CD8-positive, alpha-beta memory T cell (primary cell): ENCODE measurements at places on chromosomes 7 and 10.

- no peak for DNase-seq
Observed at GRCh38 chr7:101636822-101637623, 7.9 kb upstream of the MYL10 start.

GRCh38 chr7:574661-575395 lies 55.2 kb upstream of the PDGFA start:
- no peak for DNase-seq

GRCh38 chr7:13904689-13905088 lies 84.8 kb downstream of the ETV1 start:
- DNase-seq, result no peak

- DNase-seq, result no peak
Observed at GRCh38 chr7:26531926-26532325, 240.3 kb downstream of the SNX10 start.

GRCh38 chr7:89695241-89695640 lies 459.0 kb upstream of the STEAP1 start:
- DNase-seq, result no peak

GRCh38 chr7:134431815-134432214 lies 27.1 kb downstream of the AKR1B1 start:
- DNase-seq, result no peak
